ENCODE measurements at places on chromosomes 5 and 9.

GRCh38 chr5:160311491-160312133 is 752 bp downstream of the CCNJL start:
- no peak for DNase-seq

DNA sequence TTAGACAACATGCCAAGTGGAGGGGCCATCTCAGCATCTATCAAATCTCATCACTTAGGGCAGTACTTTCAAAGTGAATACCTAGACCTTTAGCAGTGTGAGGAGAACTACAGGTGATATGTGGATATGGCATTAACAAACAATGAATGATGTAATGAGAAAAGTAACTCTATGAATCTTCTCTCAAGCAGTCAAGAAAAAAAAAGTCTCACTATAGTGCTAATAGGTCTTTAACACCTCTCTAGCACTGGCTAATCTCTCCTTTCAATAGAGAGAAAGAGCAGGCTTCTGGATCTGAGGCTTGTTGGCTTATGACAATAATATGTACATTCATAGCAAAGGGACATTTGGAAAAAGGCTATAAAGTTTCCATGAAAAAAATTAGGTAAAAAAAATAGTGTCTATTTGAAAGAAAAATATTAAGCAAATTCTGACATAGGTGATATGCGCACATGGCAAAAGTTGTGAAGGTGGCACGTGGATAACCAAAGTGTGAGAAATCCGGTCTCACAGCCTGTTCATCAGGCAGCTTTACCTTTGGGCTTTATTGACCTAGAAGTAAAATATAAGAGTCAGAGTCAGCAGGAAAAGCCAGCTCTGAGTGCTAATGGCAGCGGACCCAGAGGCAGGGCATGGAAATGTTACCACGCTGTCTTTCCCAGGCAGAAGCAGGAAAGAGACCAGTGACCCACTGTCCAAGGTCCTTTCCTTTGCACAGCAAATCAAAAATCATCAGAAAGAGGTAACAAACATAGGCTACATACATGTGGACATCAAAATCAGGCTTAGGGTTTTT is 203.4 kb downstream of the EFNA5 start:
- no peak for DNase-seq

GRCh38 chr9:113807173-113808061 is 68.7 kb upstream of the ZNF618 start:
- DNase-seq, result no peak

GRCh38 chr9:29701559-29701958 is 2128.3 kb upstream of the C9orf72 start:
- DNase-seq, result no peak

- no peak for DNase-seq
Measured at GRCh38 chr5:42235837-42236236, 187.4 kb upstream of the GHR start.

- DNase-seq, result no peak
Measured at GRCh38 chr5:32044434-32044833, 129.7 kb downstream of the GOLPH3 start.

GRCh38 chr5:115626445-115626823 is 598 bp upstream of the TMED7 start:
- no peak for DNase-seq

DNA sequence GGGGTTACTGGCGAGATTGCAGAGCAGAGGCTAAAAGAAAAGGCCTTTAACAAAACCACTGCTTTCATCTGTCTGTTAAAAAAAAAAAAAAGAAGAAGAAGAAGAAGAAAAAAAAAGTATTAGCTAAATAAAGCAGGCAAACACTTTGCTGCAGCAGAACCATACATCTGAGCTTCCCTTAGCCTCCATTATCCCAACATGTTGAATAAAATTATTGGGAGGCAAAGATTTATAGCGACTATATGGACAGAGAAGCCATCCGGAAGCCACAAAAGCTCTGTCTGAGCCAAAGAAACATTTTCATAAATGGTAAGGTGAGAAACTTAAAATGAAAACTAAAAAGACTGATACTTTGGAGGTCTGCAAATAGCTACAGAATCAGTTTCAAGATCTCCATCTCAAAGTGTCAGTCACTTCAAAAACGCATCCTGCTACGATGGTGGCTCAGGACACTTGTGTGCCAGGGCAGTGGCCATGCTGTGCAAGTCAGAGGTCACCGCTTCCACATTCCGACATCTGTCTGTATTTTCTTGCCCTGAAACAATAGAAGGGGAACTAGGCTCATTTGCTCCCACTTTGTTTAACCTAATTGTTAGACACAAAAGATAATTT is 9.6 kb downstream of the EFNA5 start:
- no peak for DNase-seq

DNA sequence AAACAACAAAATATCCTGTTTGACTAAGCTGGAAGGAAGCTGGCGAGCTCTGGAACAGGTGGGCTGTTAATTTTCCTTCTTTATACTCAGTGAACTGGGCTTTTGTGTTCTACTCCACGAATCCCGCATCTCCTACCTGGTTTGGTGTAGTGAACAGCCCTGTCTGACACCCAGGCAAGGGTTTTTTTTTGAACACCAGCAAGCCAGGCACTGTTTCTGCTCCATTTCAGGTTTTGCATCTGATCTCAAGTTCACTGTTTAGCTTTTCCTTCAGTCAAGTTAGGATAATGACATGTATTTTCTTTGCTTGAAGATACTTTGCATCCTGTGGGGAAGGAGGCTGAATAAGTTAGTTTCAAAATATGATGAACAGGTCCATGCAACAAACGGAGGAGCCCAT is 204.5 kb downstream of the SEMA6A start:
- no peak for DNase-seq

- DNase-seq, result no peak
Measured at GRCh38 chr9:122797316-122798063, 2.4 kb upstream of the OR1K1 start.

GRCh38 chr9:5388026-5388819 is 48.5 kb upstream of the RLN1 start:
- no peak for DNase-seq

DNA sequence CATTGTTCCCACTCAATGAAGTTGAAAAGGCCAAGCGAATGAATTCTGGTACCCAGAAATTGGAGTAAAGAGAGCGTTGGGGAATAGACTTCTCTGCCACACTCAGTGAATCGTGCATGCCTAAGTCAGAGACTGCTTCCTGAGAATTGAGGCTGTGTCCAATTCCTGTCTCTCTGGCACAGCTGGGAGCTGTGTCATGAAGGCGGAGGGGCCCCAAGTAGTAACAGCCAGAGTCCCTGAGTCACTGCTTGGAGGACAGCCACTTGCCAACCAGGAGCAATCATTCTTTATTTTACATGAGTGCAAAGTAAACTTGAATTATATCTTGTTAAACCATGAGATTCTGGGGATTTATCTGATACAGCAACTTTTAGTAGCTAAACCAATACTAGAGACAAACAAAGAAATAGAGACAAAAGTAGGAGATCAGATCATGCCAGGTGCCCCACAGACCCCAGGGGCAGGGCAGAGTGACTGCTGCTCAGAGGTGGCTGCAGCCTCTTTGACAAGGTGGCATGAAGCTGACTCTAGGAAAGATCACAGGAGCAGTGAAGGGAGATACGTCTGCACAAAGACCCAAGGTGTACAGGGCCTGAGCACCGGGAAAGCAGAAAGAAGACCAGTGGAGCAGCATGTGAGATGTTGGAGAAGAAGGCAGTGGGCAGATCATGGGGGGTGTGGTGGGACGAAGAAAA is 246.0 kb downstream of the GADD45G start:
- peak; percentile 34 for DNase-seq

DNA sequence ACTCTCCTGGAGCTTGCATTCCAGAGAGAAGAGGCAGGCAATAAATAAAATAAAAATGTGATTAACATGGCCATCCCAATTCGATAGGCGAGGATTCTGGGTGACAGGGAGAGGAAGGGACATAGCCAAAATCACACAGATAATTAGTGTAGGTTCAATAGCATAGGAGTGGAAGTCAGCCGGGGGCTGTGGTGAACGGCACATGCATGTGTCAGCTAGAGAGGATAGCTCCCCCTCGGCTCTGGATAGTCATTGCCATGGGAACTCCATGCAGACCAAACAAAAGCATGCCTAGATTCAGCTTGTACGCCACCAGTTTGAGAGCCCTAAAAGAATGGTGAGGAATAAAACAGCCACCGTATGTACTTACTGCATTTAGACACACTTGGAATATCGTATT is 223.5 kb downstream of the GRIA1 start:
- no peak for DNase-seq

GRCh38 chr5:174560861-174561260 is 163.5 kb upstream of the MSX2 start:
- DNase-seq, result no peak

DNA sequence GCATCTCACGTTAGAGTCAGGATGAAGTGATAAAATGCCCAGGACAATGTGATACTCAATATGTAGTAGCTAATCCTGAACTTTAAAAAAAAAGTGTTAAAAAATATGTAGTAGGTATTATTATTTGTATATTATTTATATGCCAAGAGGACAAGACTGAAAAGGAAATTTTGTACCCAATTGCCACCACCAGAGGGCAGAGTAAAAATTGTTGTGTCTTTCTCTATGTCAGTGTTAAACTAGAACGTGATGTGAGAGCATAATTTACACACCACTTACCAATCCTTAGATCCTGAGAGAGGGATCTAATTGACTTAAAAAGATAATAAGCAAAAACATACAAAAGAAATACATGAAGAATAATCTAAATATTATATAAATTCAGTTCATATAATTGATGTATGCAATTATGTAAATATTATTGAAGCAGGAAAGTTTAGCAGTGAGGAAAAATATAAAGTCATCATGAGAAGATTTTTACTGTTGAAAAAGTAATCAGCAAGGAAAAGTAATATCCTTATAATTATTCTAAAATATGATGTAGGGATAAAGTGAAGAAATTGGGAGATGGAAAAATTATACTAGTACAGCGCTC is 288.9 kb downstream of the RAB3C start:
- DNase-seq, result no peak

DNA sequence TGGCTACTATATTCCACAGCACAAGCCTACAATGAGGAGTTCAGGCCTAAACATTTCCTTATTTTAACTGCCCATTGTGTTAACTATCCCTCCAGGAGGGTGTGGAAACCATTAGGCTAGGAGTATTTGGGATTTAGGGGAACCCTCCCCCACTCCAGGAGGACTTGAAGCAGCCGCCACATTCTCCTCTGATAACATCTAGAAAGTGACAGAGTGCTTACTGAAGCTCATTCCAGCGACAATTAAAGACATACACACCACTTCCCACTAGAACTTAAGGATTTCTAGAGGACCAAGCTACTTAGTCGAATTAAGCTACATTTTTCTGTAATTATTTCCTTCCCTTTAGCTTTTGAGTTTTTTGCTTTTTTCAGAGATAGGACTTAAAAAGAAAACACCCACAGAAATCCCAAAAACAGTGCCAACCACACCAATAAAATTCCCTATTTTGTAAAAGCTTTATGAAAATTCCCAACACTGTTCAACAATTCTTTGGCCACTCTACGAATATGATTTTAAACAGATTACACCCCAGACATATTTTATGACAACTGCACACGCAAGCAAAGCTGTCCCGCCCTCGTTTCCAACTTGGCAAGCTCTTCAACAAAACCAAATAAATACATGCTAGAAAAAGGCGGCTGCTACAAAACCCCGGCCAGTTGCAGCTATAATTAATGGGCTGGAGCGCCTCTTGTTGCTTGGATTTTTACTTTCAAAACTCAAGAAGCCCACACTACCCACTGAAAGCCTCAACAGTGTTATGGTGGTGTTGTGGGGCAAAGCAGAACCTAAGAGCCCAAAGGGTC is 4.5 kb downstream of the ROR2 start:
- DNase-seq, result no peak

DNA sequence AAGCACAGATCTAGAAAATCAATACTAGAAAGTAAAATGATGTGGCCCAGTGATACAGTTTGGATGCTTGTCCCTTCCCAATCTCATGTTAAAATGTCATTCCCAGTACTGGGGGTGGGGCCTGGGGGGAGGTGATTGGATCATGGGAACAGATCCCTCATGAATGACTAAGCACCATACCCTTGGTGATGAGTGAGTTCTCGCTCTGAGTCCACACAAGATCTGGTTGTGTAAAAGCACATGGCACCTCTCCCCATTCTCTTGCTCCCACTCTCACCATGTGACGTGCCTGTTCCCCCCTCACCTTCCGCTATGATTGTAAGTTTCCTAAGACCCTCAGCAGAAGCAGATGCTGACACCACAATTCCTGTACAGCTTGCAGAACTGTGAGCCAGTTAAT is 234.2 kb upstream of the CDH6 start:
- no peak for DNase-seq

- no peak for DNase-seq
Measured at GRCh38 chr9:122080986-122081385, 12.1 kb downstream of the TTLL11 start.

GRCh38 chr9:114995681-114996221 is 65.4 kb upstream of the TNFSF8 start:
- no peak for DNase-seq

GRCh38 chr9:116323012-116323411 is 169.4 kb downstream of the PAPPA start:
- DNase-seq, result no peak

DNA sequence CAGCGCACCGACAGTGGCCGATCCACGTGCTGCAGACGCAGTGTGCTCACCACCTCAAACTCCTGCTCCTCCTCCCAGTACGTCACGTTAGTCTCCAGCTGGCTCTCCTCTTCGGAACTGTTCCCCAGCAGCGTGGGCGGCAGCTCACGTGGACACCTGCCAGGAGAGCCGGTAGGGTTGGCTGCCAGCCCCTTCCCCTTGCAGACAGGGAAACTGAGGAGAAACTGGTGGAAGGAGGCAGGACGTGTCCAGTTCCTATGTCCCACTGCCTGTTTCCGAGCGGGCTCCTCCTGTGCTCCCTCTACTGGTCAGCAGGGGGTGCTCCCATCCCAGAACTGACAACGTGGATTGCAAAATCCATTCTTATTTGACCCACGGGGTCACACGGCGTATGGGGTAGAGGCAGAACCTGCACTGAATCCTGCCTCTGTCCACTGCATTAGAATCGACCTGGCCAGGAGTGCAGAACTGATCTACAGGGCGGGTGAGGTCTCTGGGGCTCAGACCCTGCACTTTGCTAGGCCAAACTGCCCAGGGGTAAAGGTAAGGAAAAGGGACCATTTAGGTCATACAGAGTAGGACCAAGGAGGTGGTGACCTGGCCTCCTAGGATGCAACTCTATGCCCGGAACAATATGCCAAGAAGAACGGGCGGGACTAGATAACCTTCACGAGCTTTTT is 25.7 kb downstream of the PDGFRB start:
- DNase-seq, result peak; percentile 48

- no peak for DNase-seq
Measured at GRCh38 chr5:53900677-53901076, 340.2 kb downstream of the NDUFS4 start.

GRCh38 chr5:34452170-34452828 is 203.8 kb upstream of the RAI14 start:
- no peak for DNase-seq

Data from occipital lobe (tissue), 3 donors.